Peyer's patch (tissue), 4 donors: ENCODE measurements at places on chromosomes 12 and 14. TPM values are rescaled to one million over a fixed set of nuclear protein-coding genes. Genes with fewer than 3 reads are reported as not detected.

Gene KCNH3
- 0.57 TPM for total RNA-seq

GRCh38 chr14:67221248-67221981 is 19.8 kb upstream of the PALS1 start:
- no peaks in the 10 kb centered on the region for H3K27me3 ChIP-seq
- DNase-seq, result no peak
- H3K27ac ChIP-seq, result no peak overlapping the region
- H3K4me1 ChIP-seq, result peaks cover 6% of the 10 kb centered on the region

GRCh38 chr14:100078216-100078803 is 13.1 kb downstream of the EVL start:
- H3K36me3 ChIP-seq, result no peaks in the 10 kb centered on the region
- H3K27ac ChIP-seq, result no peak overlapping the region
- DNase-seq, result no peak
- no peaks in the 10 kb centered on the region for H3K27me3 ChIP-seq
- H3K4me1 ChIP-seq, result peaks cover 27% of the 10 kb centered on the region

GRCh38 chr12:102766961-102767360 is 150.1 kb downstream of the PAH start:
- DNase-seq, result no peak
- no peaks in the 10 kb centered on the region for H3K27me3 ChIP-seq
- H3K27ac ChIP-seq, result no peak overlapping the region
- H3K36me3 ChIP-seq, result no peaks in the 10 kb centered on the region

DNA sequence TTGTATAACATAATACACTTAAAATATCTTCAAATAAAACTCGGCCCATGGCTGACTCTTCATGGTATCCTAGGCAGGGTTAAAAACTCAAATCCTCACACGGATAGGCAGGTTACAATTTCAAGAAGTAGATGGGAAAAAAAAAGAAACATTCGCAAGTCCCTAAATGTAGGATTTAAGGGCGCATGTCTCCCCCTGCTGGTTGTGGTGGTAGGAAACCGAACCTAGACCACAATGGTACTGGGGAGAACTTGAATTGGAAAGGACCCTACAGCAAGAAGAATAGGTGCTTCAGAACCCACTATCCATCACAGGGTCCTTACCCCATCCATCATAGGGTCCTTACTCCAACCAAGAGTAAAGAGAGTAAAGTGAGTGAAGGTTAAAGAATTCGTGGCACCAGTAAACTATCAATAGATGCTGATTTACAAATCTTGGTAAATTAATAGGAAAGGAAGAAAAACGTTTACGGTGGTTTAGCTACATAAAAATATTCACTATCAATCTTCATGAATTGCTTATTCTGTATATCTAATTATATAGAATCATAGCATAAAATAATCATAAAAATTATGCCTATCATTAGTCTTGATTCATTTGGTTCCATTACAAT is 3.3 kb upstream of the CIPC start:
- H3K36me3 ChIP-seq, result no peaks in the 10 kb centered on the region
- no peak overlapping the region for H3K4me3 ChIP-seq
- no peaks in the 10 kb centered on the region for H3K27me3 ChIP-seq
